IPS DF 19.7 (cell line): ENCODE measurements at places on chromosomes 4 and X.

GRCh38 chr4:8010618-8011017 is 71.0 kb upstream of the AFAP1 start:
- no peak for DNase-seq

DNA sequence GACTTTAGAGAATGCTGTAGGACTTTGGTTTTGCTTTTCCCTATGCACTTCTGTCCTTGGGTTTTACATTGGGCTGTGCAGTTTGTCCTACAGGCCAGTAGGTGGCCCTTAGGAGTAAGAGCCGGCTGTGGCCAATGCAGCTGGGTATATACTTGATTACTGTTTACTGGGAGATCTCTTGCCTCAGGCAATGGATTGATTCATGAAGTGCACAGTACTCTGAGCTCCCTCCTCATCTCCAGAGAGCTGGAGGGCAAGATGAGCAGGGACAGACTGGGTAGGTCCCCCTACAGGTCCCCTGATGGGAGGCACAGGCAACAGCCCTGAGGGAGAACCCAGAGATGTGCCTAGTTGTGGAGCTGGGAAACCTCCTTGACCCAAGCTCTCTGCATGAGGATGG is 103.8 kb upstream of the QRFPR start:
- peak; percentile 15 for DNase-seq

DNA sequence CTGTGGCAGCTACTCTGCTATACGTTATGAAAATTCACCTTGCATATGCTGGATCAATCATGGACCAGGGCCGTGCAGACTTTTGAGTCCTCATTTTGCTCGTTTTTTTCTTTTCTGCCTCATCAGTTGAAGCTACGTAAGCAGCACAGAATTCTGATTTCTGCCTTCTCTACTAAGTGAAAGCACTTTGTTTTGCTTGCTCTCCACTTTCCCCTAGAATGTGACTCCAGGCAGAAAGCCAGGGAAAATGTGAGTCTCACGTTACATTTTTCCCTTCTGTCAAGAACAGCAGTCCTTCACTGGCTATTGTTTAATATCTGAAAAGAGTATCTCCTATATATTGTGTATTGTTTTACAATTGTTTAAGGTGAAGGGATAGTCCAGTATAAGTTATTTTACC is 1840.1 kb downstream of the PCDH7 start:
- DNase-seq: no peak

- no peak for DNase-seq
Observed at GRCh38 chr4:73613130-73613529, 7.1 kb downstream of the RASSF6 start.

DNA sequence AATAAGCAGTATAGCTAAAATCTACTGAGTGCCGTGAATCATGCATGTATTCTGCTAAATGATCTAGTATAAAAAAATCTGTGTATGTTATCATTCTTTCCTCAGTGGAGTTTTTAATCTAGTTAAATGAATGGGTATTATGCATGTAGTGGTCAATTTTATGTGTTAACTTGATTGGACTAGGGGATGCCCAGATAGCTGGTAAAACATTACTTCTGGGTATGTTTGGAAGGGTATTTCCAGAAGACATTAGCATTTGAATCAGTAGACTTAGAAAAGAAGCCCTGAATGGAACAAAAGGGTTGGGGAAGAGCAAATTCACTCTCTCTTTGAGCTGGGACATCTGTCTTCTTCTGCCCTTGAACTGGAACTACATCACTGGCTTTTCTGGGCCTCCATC is 34.5 kb upstream of the SPRY1 start:
- DNase-seq: no peak
